Activated naive CD4-positive, alpha-beta T cell treated with anti-CD3 and anti-CD28 coated beads, Interleukin-2, amount 50 U/mL, for 16 hours (primary cell): ENCODE measurements at places on chromosomes 1 and 21.

GRCh38 chr21:41614511-41614910 is 106.6 kb upstream of the TMPRSS2 start:
- DNase-seq: no peak

GRCh38 chr1:1620433-1621139 is 5.3 kb downstream of the MIB2 start:
- no peak for DNase-seq

DNA sequence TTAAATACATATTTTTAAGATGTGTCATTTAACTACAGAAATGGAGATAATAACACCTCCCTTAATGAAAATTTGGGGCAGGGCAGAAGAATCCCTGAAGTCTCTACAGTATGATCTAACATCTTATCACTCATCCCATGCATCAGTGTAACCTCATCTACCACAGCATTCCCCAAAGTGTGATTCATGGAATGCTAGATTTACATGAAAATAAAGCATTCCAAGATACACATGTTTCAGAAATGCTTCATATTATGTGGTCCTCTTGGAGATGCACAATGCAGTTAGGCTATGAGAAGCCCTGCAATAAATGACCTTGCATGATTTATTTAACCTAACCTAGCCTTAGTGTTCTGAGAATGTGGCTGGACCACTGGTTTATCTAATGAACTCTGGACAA is 166.9 kb upstream of the SYT6 start:
- DNase-seq: no peak

DNA sequence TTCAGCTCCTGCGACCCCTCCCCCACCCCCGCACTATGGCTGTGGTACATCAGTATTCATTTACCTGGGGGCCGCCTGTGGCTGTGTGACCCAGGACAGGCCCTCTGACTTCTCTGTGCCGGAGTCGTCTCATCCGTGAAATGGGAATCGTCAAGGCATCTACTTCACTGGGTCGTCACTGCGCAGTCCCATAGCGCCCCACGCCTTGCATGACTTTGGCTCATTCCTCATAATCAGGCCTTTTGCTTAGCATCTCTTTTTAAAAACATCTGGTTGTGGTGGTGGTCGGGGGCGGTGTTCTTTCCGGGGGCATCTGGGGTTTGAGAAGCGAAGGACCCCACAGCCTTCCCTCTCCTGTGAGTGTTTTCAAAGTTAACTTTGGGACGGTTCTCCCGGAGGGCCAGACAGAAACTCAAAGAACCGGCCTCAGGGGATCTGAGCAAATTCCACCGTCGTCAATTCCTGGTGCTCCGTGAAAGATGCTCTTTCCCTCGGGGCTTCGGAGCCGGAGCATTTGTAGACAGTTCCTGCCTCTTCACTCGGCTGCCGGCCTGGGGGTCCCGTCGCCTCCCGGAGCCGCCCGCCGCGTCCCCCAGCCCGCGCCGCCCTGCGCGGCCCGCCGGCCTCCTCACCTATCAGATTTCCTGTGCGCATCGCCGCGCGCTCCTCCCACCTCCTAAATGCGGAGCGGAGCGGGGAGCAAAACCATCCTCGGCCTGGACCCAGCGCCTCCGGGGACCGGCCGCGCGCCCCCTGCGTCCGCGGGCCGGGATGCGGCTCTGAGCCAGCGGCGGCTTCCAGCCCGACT is at the start of gene B3GALT5:
Gene B3GALT5, plus strand, starts transcription at position 708 of the 808 bp plus-strand sequence. CDS start 47,620 bp downstream, outside the sequence.
- DNase-seq: no peak

DNA sequence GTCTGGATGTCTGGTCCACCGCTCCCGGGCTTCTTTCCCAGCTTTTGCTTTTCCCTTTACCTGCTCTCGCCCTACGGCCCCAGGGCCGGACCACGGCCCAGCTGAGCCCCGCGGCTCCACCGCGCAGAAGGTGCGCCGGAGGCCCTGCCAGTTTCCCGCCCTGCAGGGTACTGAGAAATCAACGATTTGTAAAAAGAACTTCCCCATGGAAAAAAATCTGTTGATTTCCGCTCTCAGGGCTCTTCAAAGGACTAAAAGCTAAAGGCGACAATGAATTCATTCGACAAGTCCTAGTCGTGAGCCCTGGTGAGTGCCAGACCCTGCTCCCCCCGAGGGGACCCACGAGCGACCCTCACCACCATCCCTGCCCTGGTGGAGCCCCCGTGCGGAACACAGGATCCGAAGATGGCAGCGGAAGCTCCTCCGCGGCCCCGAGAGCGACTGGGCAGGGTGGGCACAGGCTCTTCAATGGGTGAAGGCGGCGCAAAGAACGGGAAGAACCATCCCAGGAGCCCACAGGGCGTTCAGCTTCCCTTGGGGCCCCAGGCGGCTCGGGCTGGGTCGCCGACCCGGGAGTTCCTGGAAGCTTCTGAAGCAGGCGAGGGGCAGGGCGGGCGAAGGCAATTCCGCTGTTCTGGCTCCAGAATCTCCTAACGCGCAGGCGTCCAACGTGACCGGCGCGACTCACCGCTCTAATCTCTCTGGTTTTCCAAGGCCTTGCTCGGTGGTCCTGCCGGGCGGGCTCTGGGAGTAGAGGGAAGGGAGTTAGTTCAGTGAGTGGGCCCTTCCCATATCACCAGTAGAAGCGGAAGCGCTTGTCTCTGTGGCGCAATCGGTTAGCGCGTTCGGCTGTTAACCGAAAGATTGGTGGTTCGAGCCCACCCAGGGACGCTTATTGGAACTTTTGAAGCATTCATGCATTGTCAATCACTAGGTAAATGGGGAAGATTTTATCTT is 6.6 kb upstream of the RNU1-2 start:
- peak; percentile 72 for DNase-seq

DNA sequence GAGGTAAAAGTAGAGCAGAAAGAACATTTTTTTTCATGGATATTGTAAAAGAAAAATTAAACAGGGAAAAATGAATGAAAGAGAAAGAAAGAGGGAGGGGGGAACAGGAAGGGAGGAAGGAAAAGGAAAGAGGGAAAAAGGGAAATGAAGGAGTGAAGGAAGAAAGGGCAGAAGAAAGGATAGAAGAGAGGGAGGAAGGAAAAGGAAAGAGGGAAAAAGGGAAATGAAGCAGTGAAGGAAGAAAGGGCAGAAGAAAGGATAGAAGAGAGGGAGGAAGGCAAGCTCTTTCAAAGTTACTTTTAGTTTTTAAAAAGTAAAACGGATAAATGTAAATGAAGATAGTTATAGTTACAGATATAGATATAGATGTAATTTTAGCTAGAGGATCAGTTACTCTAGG is 1676.7 kb downstream of the MRPL39 start:
- no peak for DNase-seq

- peak; percentile 68 for DNase-seq
Measured at GRCh38 chr1:46724991-46725735, 6.2 kb upstream of the EFCAB14 start.

- no peak for DNase-seq
Measured at GRCh38 chr1:82330330-82330729, 529.6 kb downstream of the ADGRL2 start.

- DNase-seq: no peak
Measured at GRCh38 chr1:65762081-65762862, 30.4 kb upstream of the PDE4B start.

- DNase-seq: no peak
Measured at GRCh38 chr1:177032434-177032833, 132.1 kb downstream of the ASTN1 start.

DNA sequence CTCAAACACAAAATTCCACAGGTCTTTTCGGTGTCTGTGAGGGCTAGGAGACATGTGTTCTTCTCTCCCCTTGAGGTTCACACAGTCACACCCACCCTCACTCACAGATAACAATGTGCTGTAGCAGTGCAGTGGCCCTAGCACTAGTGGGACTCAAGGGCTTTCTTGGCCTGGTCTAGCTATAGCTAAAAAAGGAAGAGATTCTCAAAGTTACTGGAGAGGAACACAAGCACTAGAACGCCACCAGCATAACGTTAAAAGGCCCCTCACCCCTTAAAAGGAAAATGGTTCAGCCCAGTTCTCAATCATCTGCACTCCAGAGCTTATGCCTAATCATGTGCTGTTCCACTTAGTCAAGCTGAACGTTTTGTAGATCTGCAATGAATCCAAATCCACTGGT is 39.5 kb downstream of the RGS8 start:
- DNase-seq: no peak

GRCh38 chr1:1677718-1678580 is 14.6 kb downstream of the SLC35E2B start:
- peak; percentile 61 for DNase-seq

GRCh38 chr1:9473032-9473807 is 66.0 kb upstream of the SLC25A33 start:
- DNase-seq: no peak

DNA sequence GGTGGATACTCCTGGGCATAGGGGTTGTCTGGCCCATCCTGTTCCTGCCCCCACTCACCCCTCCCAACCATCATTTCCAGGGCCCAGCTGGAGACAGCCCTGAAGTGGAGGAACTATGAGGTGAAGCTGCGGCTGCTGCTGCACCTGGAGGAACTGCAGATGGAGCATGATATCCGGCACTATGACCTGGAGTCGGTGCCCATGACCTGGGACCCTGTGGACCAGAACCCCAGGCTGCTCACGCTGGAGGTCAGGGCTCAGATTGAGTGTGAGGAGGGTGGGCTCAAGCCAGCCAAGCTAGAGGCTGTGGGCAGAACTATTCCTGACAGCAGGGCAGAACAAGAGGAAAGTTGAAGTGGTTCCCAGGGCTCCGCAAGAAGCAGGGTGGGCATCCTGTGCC is 14.2 kb downstream of the RHOC start:
- DNase-seq: no peak

DNA sequence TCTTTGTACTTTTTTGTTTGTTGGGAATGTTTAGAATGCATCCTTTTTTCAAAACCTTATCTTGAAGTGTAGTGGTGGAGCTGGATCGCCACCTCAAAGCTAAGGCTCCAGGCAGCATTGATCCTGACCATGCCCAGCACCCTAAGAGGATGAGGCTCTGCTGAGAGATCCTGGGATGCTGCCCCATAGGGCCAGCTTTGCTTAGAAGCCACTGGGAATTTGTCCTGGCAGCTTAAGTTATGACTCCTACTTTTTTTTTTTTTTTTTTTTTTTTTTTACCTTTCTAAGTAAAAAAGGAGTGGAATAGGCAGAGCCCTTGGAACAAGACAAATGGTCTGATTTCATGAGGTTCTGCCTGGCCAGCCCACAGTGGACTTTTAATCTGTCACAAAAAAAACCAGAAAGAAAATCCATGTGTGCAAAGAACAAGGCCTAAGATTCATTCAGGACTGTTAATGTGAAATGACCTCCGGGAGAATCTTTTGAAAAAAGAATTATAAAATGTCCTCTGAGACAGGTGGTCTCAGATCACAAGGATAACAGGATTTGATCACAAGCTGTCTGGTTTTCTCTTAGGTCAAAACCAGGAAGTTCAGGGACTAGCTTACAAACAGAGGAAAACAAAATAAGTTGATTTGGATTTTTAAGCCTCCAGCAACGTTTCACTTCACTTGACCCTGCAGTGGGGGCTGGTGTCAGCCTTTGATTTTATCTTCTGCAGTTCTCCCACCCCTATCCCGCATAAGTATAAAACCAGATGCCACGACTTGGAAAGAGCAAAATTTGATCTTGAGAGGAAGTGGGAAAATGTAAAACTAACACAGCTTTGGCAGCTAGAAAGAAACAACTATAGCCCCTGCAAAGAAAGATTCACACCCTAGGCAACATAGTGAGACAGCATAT is 25.9 kb upstream of the RAP1A start:
- no peak for DNase-seq
